NT2/D1 (cell line): ENCODE measurements at places on chromosomes 7 and 10.
A peak's percentile ranks its signal among the peaks of the same experiment; 100 is the strongest.

DNA sequence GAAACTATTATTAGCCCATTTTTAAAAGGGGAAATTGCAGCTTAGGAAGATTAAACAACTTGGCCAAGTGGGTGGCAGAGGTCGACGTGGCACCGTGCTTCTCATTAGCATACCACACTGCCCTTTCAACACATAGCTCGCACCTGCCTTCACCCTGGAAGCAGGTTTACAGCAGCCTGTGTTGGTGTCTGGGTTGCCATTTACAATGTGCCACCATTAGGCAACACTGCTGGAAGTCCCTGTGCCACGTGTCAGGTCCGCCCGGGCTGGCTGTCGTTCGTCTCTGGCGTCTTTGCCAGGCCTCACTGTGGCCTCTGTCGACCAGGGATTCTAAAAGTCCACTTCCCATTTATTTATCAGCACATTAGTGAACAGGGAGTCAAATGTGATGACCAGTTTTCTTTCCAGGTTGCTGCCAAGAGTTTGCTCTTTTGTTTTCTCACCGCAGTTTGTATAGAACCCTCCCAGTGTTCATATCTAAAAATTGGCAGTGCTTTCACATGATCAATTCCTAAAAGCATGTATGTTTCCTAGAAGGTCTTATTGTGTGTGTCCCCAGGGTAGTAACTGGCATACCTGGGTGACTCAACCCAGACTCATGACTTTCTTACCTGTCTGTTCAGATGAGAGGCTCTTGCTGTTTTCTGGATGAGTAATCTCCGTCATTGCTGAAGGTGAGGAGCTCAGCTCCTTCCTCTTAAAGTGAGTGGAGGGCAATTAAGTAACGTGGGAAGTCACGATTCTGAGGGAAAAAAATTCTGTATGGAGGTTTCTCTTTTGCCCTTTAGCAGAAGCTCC lies 9.2 kb downstream of the INSIG1 start:
- no peak for DNase-seq

DNA sequence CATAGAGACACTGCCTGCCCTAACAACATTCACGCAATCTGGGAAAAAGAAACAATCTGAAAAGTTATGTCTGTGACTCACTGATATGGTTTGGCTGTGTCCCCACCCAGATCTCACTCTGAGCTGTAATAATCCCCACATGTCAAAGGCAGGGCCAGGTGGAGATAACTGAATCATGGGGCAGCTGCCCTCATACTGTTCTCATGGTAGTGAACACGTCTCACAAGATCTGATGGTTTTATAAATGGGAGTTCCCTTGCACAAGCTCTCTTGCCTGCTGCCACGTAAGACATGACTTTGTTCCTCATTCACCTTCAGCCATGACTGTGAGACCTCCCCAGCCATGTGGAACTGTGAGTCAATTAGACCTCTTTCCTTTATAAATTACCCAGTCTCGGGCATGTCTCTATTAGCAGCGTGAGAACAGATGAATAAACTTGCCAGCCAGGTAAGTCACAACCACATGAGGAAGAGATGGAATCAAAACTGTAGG lies 341.5 kb upstream of the AOAH start:
- no peak for DNase-seq

DNA sequence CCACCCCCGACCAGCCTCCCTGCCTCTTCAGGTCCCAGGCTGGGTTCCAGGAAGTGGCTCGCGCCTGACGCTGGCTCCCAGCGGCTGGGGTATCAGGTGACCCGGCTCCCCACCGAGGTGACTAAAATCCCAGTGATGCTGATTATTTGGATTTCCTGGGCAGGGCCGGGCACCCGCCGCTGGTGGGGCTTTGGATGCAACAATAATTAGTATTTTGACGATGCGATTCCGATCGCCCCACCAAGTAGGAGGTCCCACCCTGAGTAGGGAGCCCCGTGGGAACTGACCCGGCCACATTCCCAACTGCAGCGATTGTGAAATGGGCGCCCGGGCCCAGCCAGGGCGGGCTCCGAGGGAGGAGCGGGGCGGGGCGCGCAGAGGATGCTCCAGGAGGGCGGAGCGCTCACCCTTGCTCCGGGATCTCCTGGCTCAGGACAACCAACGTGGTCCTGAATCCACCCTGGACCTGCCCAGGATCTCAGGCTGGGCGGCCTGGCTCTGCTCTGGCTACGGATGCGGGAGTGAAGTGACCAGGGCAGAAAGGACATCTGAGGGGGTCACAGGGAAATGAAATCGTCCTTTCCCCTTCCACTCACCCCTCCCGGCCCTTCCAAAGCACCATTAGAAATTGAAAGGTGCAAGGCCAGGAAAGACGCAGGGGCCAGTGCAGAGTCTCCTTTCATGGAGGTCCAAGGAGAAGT lies 32.6 kb downstream of the DUSP5 start:
- peak; percentile 40 for DNase-seq

- no peak for DNase-seq
Measured at GRCh38 chr7:105871142-105871541, 5.3 kb downstream of the ATXN7L1 start.

DNA sequence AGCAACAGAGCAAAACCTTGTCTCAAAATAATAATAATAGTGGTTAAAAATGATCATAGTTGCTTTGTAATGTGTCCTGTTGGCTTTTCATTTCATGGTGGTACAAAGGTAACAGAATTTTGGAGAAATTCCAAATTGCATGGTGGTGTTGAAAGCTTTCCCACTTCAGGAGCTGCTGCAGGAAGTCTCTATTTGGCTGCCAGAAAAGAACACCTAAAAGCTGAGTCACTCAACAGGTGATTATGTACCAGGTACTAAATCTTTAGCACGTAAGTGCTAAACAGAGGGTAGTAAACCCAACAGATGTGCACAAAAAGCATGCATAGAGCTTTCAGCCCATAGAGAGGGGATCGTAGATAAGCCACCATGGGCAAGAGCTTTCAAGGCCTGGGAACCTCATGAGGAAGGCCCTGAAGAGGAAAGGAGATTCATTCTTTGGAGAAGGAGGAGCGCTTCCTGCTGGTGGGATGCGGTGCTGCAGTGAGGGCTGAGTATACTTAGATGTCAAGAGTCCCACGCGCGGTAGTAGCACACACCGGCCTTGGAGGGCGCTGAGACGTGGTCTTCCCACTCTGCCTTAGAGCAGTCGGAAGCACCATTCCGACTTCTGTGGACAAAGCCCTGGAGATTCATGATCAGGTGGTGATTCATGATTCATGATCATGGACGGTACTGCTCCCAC lies 118.7 kb downstream of the RALA start:
- DNase-seq, result peak; percentile 61

DNA sequence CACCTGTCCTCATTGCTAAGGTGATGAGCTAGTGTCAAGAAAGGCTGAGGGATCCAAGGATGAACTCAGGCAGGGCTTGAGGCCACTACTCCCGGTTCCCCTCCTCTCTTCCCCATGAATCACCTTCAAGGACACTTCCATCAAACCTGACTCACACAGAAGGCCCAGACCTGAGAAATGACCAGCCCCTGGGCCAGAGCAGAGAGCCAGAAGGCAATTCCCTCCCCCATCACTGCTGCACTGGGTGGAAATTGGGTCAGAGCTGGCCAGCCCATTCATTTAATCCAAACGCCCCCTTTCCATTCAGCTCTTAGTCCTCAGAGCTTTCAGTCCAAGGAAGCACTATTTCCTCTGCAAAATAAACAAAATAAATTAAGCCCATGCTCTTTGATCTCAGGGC lies 182.0 kb downstream of the KCNMA1 start:
- DNase-seq, result no peak

- no peak for DNase-seq
Measured at GRCh38 chr10:553233-553632, 136.2 kb downstream of the DIP2C start.

DNA sequence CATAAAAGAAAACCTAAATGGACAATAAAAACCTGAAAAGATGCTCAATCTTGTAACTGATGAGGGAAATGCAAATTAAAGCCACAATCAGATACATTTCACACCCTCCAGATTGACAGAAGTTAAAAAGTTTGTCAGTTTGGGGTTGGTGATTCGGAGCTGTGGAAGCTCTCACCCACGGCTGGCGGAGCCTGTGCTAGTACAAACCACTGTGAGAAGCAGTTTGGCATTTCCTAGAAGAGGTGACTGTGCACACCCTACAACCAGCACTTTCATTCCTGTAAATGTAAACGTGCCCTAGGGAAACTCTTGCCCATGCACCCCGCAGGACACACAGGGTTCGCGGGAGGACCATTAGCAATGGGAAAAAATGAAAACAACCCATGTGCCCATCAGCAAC lies 114.1 kb downstream of the BMS1 start:
- DNase-seq, result no peak

GRCh38 chr10:124703778-124704427 lies 40.3 kb downstream of the FAM53B start:
- no peak for DNase-seq
